ENCODE measurements at places on chromosomes 5 and 9. TPM values are rescaled to one million over a fixed set of nuclear protein-coding genes. Genes with fewer than 3 reads are reported as not detected.

- H3K27ac ChIP-seq: no peak overlapping the region
- no peak overlapping the region for H3K4me3 ChIP-seq
- no peaks in the 10 kb centered on the region for H3K36me3 ChIP-seq
- DNase-seq: no peak
- H3K27me3 ChIP-seq: no peaks in the 10 kb centered on the region
These were observed 25.5 kb upstream of the CEP120 start for GRCh38 chr5:123448743-123449142.

- no peak overlapping the region for H3K4me3 ChIP-seq
- H3K36me3 ChIP-seq: no peaks in the 10 kb centered on the region
- no peaks in the 10 kb centered on the region for H3K27me3 ChIP-seq
- H3K27ac ChIP-seq: no peak overlapping the region
These were observed 317.6 kb downstream of the ARRDC3 start for GRCh38 chr5:91065496-91065895.

- no peak overlapping the region for H3K4me3 ChIP-seq
- DNase-seq: no peak
- no peaks in the 10 kb centered on the region for H3K4me1 ChIP-seq
- H3K27me3 ChIP-seq: no peaks in the 10 kb centered on the region
- H3K27ac ChIP-seq: no peak overlapping the region
These were observed 134.7 kb downstream of the COL23A1 start for GRCh38 chr5:178455480-178455835.

GRCh38 chr9:113368982-113369854 lies 7.6 kb downstream of the HDHD3 start:
- H3K4me3 ChIP-seq: no peak overlapping the region
- no peak overlapping the region for H3K27ac ChIP-seq
- no peaks in the 10 kb centered on the region for H3K36me3 ChIP-seq
- no peaks in the 10 kb centered on the region for H3K27me3 ChIP-seq
- no peak for DNase-seq
- no peaks in the 10 kb centered on the region for H3K4me1 ChIP-seq

DNA sequence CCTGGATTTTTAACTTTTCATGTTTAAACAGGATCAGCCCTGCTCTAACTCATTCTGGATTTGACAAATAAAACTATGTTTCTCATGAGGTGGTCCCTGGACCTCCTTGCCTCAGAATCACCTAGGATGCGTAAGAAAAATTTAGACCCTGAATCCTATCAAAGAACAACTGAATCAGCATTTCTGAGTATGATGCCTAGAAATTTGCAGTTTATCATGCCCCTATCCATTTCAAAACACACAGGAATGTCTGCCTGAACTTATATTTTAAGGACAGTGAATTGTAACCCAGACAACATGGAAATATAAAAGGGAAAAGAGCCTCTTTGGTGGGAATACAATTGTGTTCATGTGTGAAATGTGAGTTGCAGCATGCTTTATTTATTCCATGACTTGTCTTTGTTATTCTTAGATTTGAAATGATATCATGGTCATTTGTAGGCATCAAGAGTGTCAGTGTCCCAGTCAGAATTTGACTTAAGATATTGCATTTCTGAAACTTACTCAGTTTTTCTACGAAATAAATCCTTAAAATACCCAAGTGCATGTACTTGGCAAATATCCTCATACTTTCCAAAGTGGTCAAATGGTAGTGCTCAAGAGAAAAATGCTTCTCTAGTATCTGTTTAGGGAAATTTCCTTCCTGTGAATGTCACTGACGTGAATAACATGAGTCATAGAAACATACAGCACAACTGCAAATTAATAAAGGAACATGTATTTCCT lies 144.3 kb downstream of the GIN1 start:
- H3K36me3 ChIP-seq: no peaks in the 10 kb centered on the region
- H3K4me1 ChIP-seq: no peaks in the 10 kb centered on the region
- no peak overlapping the region for H3K27ac ChIP-seq
- no peak overlapping the region for H3K4me3 ChIP-seq
- no peaks in the 10 kb centered on the region for H3K27me3 ChIP-seq

- no peak overlapping the region for H3K27ac ChIP-seq
- H3K4me1 ChIP-seq: no peaks in the 10 kb centered on the region
These were observed 70.3 kb upstream of the ASTN2 start for GRCh38 chr9:117485176-117485575.

DNA sequence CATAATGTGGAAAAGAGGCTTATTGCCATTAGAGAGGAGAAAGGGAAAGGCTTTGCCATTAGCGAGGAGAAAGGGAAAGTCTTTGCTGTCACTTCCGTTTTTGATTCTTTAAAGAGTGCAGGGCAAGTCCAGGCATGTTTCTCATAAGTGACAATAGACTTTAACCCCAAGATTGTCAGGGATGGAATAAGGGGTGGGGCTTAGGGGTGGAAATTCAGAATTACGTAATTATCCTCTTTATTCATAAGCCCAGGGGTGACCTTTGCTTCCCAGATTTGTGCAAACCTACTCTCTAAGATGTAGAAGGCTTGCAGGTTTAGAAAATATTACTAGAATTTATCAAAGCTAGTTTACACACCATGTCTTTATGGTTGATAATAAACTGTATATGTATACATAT lies 2.3 kb upstream of the PLK2 start:
- DNase-seq: peak; percentile 42
- no peak overlapping the region for H3K27ac ChIP-seq
- H3K4me1 ChIP-seq: peaks cover 9% of the 10 kb centered on the region

DNA sequence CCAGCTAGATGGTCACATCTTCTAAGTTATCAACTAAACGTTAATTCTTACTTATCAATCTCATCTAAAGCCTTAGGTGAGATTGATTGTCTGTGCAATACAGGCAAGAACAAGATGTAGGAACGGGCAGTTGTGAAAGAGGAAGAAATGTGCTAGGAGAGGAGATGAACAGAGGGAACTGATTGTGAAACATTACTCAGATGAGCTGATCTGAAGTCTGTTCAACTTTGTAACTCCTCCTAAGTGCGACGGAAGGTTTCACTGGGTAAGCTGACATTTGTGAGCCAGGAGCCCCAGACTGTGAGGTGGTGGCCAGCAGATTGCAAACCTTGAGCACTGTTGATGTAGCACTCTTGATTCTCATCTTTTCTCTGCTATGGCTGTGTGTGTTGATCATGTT lies 204.1 kb downstream of the CD180 start:
- DNase-seq: no peak
- H3K27ac ChIP-seq: no peak overlapping the region
- peaks cover 22% of the 10 kb centered on the region for H3K4me1 ChIP-seq
- H3K36me3 ChIP-seq: no peaks in the 10 kb centered on the region
- no peak overlapping the region for H3K4me3 ChIP-seq

CER1 gene
- not detected for total RNA-seq

LCN9 gene
- total RNA-seq: not detected

CCDC183 gene
- 1.6 TPM for total RNA-seq

RABEPK gene
- total RNA-seq: 22.6 TPM

ENTPD2 gene
- total RNA-seq: not detected

LRRC26 gene
- total RNA-seq: not detected

TAF11L5 gene
- total RNA-seq: not detected

MGAT1 gene
- total RNA-seq: 42.8 TPM
